CD8-positive, alpha-beta T cell (primary cell): ENCODE measurements at places on chromosomes 13 and 19. TPM values are rescaled to one million over a fixed set of nuclear protein-coding genes. Genes with fewer than 3 reads are reported as not detected.

PLIN5 gene
- 0.54 TPM for total RNA-seq

DMWD gene
- 23.8 TPM for total RNA-seq

FOSB gene
- 625 TPM for total RNA-seq

KLK1 gene
- not detected for total RNA-seq

ERICH4 gene
- total RNA-seq: not detected

NLRP5 gene
- total RNA-seq: not detected

GRIN3B gene
- total RNA-seq: 0.53 TPM

CEACAM5 gene
- not detected for total RNA-seq

KLK7 gene
- total RNA-seq: not detected

PRR22 gene
- total RNA-seq: 2.9 TPM

RNF113B gene
- total RNA-seq: not detected

MTUS2 gene
- not detected for total RNA-seq

WDR88 gene
- total RNA-seq: not detected

TSEN34 gene
- total RNA-seq: 13.9 TPM
